ENCODE measurements at places on chromosomes 16 and 17.

DNA sequence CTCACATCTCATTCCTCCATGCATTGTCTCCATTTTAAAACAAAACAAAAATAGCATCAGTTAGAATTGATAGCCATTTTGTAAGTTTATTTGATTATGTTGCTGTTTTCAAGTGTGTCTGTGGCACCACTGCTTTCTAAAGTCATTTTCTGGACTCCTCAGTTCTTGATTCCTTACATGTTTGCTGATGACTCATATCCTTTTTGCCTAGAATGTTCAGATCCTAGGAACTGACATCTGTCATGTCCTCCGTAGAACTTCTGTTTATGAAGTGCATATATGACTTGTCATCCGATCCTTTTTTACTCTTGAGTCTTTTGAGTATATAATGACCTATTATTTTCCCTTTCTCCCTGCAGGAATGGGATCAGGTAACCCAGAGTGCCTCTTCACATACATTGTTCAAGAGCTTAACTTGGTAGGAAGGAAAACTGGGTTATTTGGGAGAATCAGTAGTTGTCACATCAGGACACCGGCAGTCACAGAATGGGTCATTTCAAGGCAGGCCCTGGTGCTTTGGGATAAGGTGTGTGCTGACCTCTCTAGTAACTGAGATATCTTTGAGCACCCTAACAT lies 69.2 kb downstream of the MAP2K4 start:
- no peak for DNase-seq

GRCh38 chr17:82399601-82400101 lies 18.5 kb upstream of the HEXD start:
- no peak for DNase-seq

- DNase-seq = no peak
These were observed 21.2 kb upstream of the PHAF1 start for GRCh38 chr16:67088551-67088950.

DNA sequence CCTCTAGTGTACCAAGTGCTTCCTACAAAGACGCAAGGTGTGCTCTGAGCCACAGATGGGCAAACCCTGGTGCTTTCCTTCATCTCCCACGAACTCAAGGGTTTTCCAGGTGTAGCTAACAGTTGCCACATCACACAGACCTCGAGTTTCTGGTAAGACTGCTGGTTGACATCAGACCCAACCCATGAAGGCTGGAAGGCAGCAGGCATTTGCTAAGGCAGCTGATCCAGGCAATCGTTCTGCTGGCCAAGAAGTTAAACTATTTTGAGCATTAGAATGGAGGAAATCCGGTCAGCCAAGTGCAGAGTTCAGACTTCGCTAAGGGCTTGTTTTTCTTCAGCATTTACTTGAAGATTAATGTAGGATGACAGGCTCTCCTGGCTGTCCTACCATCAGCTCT lies 11.5 kb downstream of the HAS3 start:
- DNase-seq = no peak

GRCh38 chr16:81231014-81231413 lies 7.5 kb upstream of the BCO1 start:
- no peak for DNase-seq

- DNase-seq = no peak
These were observed 13.4 kb upstream of the RFFL start for GRCh38 chr17:35076874-35077273.

- no peak for DNase-seq
These were observed 139.2 kb upstream of the HS3ST2 start for GRCh38 chr16:22674832-22675191.

GRCh38 chr16:69143116-69143515 lies 10.7 kb downstream of the UTP4 start:
- DNase-seq = no peak

DNA sequence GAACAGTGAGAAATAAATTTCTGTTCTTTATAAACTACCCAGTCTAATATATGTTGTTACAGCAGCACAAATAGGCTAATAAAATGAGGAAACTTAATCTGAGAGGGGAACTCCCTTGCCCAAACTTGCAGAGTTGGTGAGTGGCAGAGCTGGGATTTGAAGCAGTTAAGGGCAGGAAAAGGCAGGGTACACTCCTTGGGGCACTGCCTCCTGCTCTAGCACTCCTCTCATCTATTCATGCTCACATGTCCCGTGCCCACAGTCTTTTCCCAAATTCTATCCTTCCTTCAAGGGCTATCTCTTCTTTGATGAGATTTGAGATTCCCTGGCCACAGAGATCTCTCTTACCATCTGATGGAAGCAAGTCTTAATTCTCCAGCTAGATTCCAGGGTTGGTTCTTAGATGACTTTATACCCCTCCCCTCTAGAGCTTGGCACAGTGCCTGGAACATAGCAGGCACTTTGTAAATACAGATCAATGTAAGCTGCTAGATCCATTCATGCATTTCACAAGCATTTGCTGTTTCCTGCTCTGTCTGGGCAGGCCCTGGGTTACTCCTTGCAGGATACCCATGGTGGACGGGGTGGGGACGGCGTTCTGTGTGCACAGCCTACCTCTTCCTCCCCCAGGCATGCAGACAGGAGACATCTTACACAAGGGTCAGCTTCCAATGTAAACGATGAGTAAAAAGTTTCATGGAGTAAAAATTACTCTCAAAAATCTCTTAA lies 39.2 kb upstream of the ABCC12 start:
- DNase-seq = peak; percentile 3

DNA sequence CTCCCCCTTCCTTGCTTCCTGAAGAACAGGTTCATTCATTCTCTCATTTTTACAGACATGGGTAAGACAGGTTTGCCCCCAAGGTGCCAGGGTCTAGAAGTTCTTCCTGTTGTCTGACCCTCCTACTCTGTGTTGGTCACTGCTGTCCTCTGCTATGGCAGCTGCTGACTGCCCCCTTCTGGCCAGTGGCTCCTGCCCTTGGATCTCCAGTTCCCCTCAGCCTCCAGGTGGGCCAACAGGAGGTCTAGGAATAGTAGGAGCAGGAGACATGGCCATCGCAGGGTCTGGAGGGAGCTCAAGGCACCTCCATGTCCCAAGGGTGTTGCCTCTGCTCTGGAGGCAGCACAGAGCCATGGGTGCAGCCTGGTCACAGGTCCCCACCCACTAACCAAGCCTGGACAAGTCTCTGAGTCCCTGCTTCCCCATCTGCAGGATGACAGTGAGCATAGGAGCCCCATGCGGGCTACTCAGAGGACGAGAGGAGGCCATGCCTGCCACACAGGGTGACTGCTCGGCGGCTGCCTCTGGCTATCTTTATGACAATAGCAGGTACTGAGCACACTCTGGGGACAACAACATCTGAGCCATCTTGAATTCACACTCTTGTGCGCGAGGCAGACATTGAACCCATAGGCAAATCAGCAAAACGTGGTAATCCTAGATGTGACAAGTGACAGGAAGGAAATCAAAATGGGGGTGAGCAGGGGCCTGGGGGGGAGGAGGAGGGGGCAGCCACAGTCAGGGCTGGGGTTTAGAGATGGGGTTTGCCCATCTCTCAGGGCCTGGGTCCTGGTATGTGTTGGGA lies 27.0 kb upstream of the NXPH3 start:
- no peak for DNase-seq

GRCh38 chr17:62119373-62119772 lies 54.3 kb upstream of the MED13 start:
- DNase-seq = no peak

- DNase-seq = no peak
These were observed 19.0 kb downstream of the EEF2K start for GRCh38 chr16:22225060-22225459.

DNA sequence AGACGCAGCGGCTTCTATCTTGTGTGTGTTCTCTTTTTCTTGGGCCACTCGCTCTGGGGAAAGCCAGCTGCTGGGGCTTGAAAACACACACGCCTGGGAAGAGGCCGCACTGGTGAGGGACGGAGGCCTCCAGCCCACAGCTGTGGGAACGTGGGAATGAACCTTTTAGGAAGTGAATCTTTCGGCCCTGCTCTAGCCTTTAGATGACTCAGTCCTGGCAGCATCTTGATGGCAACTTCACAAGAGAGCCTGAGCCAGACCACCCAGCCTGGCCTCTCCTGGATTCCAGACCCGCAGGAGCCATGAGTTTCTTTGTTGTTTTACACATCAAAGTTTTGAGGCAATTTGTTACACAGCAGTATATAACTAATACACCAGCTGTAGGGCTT lies 2.2 kb upstream of the PDPK1 start:
- DNase-seq = no peak

- no peak for DNase-seq
These were observed 218.3 kb downstream of the FTO start for GRCh38 chr16:53922067-53922806.

DNA sequence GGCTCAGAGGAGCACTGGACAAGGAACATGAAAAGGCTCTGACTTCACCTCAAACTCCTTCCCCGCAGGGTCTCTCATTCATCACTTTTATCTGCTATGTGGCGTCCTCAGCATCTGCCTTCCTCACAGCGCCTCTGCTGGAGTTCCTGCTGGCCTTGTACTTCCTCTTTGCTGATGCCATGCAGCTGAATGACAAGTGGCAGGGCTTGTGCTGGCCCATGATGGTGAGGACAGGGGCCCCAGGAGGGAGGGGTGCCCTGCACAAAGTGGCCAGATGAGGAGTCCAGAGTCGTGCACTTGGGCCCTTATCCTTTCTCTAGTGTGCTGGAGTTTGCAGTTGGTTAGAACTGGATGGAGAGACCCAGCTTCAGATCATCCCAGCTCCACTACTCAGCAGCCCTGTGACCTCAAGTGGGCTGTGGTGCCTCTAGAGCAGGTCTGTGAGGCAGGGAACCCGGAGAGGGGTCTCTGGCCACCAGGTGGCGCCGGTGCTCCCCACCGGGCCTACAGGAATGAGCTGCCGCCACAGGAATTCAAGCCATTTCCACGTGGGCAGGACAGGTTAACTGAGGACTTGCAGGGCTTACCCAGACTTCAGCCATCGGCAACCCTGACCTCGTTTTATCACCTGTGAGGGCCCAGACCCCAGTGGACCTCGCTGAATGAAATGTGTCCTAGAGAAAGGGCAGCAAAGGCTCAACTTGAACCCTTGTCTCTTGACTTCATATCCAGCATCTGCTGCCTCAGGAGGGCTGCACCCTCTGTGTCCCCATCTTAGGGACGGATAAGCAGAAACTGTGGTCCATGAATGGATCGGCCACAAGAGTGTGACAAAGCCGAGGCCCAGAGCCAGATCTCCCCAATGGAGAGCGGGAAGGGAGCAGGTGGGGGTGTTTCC lies 4.0 kb downstream of the CMTM3 start:
- peak; percentile 70 for DNase-seq

DNA sequence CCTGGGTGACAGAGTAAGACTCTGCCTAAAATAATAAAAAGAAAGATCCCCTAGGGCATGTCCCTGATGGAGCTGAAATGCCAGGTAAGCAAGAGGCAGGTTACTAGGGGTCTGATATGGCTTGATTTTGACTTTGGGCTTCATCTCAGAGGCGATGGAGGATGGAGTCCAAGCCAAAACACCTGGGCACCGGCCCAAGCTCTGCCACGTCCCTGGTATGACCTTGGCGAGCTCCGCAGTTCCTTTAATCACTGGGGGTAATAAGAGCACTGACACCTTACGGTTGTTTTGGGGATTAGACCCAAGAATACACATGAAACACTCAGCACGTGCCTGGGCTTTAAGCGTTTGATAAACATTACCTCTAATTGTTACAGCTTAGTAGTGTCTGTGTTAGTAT lies 350.8 kb upstream of the HSBP1 start:
- no peak for DNase-seq

- no peak for DNase-seq
These were observed 31.9 kb upstream of the HEATR6 start for GRCh38 chr17:60110586-60110985.

DNA sequence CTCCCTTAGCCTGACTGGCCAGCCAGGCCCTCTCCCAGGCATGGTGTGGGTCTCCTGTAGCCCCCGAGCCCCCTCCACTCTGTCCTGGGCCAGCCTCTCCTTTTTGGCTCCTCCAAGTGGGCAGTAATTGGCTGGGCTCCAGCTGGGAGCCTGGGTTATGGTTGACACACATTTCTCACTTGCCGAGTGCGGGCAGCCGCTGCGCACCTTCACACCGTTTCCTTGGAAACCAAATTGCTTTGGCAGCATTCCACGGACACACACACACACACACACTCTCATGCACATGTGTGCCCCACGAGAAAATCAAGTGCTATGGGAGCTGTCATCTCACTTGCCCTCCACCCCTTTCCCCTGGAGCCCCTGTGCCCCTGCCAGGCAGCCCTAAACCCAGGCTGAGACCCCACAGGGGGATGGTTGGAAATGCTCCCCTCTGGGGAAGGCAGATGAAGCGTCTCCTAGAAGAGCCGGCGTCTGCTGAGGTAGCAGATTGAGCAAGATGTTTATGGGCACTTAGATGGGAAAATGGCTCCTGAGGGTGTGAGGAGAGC lies 402.7 kb upstream of the TNRC6C start:
- peak; percentile 67 for DNase-seq

- no peak for DNase-seq
These were observed 20.6 kb upstream of the CHMP6 start for GRCh38 chr17:80970762-80971703.

DNA sequence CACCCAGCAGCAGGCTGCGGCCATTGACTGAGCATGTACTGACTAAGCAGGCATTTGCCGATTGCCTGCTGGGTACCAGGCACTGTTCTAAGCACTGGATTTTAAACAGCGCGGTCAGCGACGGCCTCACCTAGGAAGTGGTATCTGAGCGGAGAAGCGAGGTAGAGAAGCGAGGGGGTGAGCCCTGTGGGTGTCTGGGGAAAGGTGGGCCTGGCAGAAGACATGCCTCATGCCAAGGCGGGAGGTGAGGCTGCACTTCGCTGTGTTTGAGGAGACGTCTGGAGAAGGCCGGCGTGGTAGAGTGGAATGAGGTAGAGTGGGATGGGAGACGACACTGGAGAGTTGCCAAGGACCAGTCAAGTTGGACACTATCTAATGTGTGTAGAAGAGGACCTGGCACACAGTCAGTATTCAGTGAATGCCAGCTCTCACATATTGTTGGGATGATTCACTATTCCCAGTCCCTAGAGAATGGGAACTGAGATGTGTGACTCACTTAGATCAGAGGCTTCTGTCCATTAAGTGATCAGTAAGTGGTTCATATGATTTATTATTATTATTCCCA lies 14.4 kb downstream of the SYCE1L start:
- no peak for DNase-seq

DNA sequence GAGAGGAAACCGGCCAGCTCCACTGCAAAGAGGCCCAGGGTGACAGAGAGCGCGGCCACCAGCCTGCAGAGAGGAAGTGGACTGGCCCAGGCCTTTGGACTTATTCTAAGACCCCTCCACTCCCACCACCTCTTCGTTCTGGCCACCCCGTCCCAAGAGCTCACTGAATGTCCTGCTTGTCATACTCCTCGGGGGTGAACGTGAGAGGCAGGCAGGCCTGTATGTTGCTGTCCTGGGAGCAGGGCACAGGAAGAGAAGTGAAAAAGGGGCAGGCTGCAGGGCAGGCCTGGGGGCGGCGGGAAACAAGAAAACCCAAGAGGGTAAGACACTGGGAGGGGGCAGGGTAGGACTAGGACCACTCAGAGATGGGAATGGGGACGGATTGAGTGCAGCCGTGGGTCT lies 384 bp downstream of the TMEM107 start:
- DNase-seq = no peak

Data from right renal cortex interstitium (tissue), 3 donors.